ENCODE measurements at places on chromosomes 3 and 15. TPM values are rescaled to one million over a fixed set of nuclear protein-coding genes. Genes with fewer than 3 reads are reported as not detected.

CCNL1 gene
- 173 TPM for total RNA-seq

SLC28A2 gene
- total RNA-seq = not detected

C3orf49 gene
- total RNA-seq = not detected

CPLX3 gene
- not detected for total RNA-seq

ACP3 gene
- 1.3 TPM for total RNA-seq

IGSF10 gene
- total RNA-seq = 6.1 TPM

THUMPD3 gene
- 64.0 TPM for total RNA-seq

RBM5 gene
- total RNA-seq = 99.2 TPM

AQP9 gene
- total RNA-seq = not detected

KBTBD8 gene
- 2.4 TPM for total RNA-seq

LMCD1 gene
- 44.2 TPM for total RNA-seq

ADAMTSL3 gene
- 0.14 TPM for total RNA-seq

MAGI1 gene
- total RNA-seq = 36.0 TPM

MCTP2 gene
- 8.7 TPM for total RNA-seq

HACD2 gene
- total RNA-seq = 17.5 TPM

IRAK2 gene
- 5.5 TPM for total RNA-seq

CA12 gene
- 42.1 TPM for total RNA-seq

PPARG gene
- total RNA-seq = 16.2 TPM

CLRN1 gene
- not detected for total RNA-seq

GOLGA6L10 gene
- total RNA-seq = 0.28 TPM

LRRC2 gene
- total RNA-seq = 6.0 TPM

IQCB1 gene
- total RNA-seq = 13.7 TPM

PRR23B gene
- not detected for total RNA-seq

TMC3 gene
- total RNA-seq = not detected

KAT2B gene
- total RNA-seq = 5.3 TPM

GASK1A gene
- total RNA-seq = 0.85 TPM

MKRN2 gene
- 31.5 TPM for total RNA-seq

CLDN1 gene
- total RNA-seq = 0.18 TPM

CFAP100 gene
- not detected for total RNA-seq

AADACL2 gene
- not detected for total RNA-seq

LIPH gene
- not detected for total RNA-seq

LMAN1L gene
- total RNA-seq = not detected

C3orf38 gene
- total RNA-seq = 27.8 TPM

CRBN gene
- 58.1 TPM for total RNA-seq

CCDC9B gene
- 13.8 TPM for total RNA-seq

GOLGA6B gene
- total RNA-seq = not detected

MME gene
- 789 TPM for total RNA-seq

CPN2 gene
- not detected for total RNA-seq

ARPP21 gene
- not detected for total RNA-seq

STAC gene
- total RNA-seq = 3.8 TPM

KCNAB1 gene
- total RNA-seq = under 0.01 TPM

GXYLT2 gene
- 34.8 TPM for total RNA-seq

KLHL6 gene
- under 0.01 TPM for total RNA-seq

PYGO1 gene
- 8.6 TPM for total RNA-seq

GOLGA8J gene
- not detected for total RNA-seq

CYB561D2 gene
- total RNA-seq = 29.0 TPM

TM4SF18 gene
- 0.92 TPM for total RNA-seq

SLC12A8 gene
- total RNA-seq = 79.0 TPM

TTC21A gene
- total RNA-seq = 1.8 TPM
